Stimulated activated CD4-positive, alpha-beta T cell treated with anti-CD3 and anti-CD28 coated beads, Interleukin-2, amount 100 ng/mL, for 48 hours (primary cell): ENCODE measurements at places on chromosomes 4 and X.

- no peak for DNase-seq
Measured at GRCh38 chrX:40719218-40719617, 16.1 kb downstream of the MED14 start.

GRCh38 chr4:26912810-26913209 is 52.2 kb downstream of the STIM2 start:
- DNase-seq, result no peak

DNA sequence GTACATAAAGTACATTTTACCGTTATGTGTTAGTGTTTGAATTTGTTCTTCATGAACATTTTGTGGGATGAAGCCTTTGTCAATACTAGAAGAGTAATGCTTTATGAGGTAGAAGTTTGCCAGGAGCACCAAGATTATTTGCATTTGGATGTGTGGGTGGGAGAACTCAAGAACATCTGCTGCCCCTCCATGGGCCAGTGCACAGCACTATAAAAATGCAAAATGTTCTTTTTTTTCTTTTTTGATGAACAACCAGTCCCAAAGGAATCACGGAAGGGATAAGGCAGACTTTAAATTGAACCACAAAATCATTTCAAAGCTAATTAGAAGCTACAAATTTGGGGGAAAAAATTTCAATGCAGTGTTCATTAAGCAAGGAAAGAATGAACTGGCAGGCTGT is 300.3 kb upstream of the NWD2 start:
- DNase-seq, result no peak

GRCh38 chrX:134949271-134949670 is 41.5 kb upstream of the SMIM10 start:
- DNase-seq, result no peak

- no peak for DNase-seq
Measured at GRCh38 chr4:148094149-148094548, 348.1 kb downstream of the NR3C2 start.

DNA sequence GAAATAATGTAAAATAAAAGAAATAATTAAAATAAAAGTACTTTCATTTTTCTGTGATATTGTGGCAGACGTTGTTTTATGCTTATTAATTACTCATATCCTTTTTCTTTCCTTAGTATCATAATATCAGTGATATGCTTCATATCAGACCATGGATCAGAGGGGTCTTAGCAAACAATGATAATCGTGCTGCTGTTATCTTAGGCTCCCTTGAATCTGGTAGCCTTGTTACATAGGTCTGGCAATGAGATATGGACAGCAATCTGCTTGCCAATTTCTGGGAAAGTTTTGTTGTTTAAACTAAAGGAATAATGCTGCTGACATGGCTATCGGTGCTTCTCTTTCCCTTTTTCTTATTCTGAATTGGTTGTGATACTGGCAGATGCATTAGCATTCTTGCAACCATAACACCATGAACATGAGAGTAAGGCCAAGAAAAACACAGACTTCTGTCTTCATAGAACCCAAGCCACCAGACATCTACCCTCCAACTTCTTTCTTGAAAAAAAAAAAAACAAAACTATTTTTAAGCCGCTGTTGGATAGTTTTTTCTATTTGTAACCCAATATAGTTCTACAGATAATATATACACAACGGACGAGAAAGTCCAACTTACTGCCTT is 16.4 kb downstream of the EPHA5 start:
- no peak for DNase-seq

GRCh38 chrX:153653556-153653955 is 6.6 kb downstream of the DUSP9 start:
- DNase-seq, result no peak

DNA sequence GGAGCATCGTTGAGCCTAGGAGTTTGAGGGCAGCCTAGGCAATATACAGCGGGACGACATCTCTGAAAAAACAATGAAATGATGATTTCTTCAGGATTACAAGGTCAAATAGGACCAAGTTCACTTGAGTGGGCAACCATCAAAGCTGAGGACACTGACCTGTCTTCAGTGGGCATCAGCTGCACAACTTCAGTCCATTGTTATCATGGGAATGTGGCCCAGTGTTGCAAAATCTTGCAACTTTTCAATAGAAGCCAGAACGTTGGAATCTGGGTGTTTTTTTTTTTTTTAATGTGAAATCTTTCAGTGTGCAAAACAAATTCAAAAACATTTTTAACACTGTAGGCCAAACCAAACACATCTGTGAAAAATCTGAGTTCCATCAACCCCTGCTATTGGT is 155.4 kb upstream of the PLAC1 start:
- DNase-seq, result no peak

- no peak for DNase-seq
Measured at GRCh38 chrX:53190363-53190960, 34.5 kb downstream of the KDM5C start.

DNA sequence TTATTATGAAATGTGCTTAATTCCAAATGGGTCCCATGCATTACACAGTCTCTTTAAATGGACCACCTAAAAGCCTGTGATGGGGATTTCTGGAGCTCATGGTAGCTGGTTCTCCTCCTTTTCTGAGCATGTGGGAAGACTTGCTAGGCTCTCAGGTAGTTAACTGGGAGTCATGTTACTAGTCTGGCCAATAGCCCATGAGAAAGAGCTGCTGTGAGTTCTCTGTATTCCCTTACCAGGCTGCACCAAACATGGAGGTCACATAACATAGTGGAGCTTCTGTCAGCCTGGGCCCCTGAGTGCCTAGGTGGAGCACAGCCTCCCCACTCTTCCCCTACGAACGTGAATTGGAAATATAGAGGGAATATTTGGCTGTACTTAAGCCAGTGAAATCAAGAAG is 198.4 kb downstream of the MAML3 start:
- no peak for DNase-seq

DNA sequence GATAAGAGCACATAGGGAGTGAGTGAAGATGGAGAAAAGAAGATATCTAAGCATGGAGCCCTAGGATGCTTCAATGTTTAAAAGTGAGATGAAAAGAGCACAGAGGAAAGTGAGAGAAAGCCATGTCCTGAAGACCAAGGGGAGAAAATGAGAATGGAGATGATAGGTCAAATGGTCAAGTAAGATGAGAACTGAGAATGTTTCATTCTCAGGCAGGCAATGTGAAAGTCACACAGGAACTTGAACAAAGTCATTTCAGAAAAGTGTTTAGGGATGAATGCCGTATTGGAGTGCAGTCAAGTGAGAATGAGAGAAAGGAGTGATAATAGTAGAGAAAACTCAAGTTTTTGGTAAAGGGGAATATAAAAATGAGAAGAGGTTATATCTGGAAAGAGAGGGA is 148.7 kb upstream of the PTCHD1 start:
- no peak for DNase-seq

- no peak for DNase-seq
Measured at GRCh38 chr4:24024157-24024556, 134.3 kb upstream of the PPARGC1A start.

GRCh38 chrX:154026136-154027021 is 6.7 kb upstream of the IRAK1 start:
- DNase-seq, result no peak

DNA sequence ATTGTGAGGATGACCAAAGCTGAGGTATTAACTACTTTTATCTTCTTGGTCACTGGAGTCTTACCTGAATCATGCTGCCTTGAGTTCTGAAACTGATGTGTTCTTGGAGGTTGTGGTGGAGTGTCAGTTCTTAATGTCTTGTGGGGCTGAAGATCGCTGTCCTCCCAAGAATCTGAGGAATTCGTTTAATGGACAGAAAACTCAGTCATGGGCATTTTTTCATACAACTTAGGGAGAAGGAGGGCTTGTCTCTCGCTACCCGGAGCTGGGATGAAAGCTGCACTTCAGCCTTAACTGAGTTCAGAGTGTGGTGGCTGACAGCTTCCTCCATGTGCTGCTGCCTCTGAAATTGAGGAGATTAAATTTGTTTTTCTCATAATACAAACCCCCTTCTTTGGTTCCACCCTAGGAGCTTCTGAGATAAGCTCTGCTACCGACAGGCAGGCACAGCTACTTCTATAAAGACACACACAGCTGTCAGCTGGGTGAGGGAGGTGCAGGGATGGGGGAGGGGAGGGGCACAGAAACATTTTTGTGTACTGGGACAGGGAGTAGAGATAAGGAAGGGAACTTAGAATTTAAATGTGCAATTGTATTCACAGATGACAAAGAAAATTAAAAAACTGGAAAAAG is 30.8 kb downstream of the RBBP7 start:
- no peak for DNase-seq

- DNase-seq, result no peak
Measured at GRCh38 chr4:13329963-13330362, 154.2 kb downstream of the RAB28 start.

GRCh38 chrX:109218761-109219160 is 263.1 kb downstream of the GUCY2F start:
- no peak for DNase-seq

- DNase-seq, result no peak
Measured at GRCh38 chr4:86939729-86940575, 5.1 kb downstream of the AFF1 start.

GRCh38 chrX:153870288-153870690 is 15.7 kb downstream of the L1CAM start:
- DNase-seq, result no peak

GRCh38 chr4:52822972-52823701 is 39.0 kb upstream of the RASL11B start:
- DNase-seq, result no peak
